ENCODE measurements at places on chromosomes 3 and 15.

DNA sequence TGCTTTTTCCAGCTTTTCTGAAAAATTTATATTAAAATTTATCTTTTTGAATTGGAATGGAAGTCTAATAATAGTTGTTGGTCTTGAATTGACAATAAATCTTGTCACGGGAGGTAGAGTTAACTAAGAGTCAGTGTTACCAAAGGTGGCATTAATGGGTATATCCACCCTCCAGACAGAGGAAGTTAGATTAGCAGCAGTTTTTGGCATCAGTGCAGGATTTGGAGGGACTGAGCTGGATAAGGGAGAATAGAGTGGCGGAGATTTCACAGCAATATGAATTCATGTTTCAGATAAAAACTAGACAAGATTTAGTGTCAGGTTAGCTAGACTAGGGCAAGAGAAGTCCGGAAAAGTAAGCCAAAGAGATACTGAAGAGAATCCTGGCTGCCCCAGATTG is 201.3 kb upstream of the ZBTB20 start:
- DNase-seq: no peak

DNA sequence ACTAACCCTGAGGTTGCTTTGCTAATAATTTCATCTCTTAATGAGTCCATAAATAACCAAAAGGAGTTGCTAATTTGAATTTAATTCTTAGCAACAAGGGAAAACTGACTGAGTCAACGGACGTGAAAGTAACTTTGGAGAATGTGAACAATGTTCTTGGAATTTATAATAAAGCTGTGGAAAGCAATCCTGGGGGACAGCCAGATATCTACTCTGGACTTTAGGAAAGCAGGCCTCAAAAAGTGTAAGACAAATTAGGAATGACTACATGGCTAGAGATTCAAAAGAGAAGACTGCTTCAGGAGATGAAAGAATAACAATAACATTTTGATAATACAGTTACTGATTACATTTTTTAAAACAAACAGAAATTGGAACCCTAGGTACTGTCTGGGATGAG is 318.4 kb upstream of the COL8A1 start:
- peak; percentile 67 for DNase-seq

DNA sequence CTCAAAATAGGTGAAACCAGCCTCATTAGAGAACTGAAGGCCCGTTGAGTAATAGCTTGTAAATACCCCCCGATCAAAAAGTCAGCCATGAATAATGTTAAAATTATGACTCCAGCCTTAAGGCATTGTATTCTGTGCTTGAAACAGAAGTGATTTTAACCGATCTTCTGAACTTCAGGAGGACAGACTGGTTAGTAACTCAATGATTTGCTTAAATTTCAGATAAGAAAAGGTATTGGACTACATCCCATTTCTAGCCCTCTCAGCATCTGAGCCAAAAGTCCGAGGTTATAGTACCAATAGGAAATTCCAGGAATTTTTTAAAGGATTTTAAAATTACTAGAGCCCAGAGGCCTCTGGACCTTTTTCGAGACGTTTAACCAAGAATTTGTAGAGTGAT is 67.7 kb upstream of the FGF12 start:
- no peak for DNase-seq

DNA sequence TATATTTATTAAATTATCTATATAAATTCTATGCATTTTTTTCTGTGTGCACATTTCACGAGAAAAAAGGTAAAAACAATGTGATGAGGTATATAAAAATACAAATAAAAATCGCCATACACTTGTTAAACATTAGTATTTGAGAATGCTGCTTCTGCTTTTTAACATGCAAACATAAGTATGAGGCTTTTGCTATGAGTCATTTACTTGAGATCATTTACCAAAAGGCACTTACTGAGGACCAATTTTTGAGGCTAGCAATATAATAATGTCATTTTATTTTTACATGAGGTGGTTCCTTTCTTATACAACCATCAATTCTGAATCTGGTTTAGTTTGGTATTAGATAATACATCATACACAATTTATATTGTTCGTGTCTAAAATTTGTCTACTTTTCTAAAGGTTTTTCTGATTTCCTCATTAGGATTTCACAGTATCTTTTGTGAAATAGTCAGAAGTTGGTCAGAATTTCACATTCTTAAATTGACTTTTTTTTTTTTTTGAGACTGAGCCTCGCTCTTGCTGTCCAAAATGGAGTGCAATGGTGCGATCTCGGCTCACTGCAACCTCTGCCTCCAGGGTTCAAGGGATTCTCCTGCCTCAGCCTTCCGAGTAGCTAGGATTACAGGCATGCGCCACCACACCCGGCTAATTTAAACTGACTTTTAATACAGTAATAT is 25.6 kb downstream of the DCUN1D1 start:
- no peak for DNase-seq

- no peak for DNase-seq
Measured at GRCh38 chr3:53247619-53248018, 8.2 kb downstream of the TKT start.

DNA sequence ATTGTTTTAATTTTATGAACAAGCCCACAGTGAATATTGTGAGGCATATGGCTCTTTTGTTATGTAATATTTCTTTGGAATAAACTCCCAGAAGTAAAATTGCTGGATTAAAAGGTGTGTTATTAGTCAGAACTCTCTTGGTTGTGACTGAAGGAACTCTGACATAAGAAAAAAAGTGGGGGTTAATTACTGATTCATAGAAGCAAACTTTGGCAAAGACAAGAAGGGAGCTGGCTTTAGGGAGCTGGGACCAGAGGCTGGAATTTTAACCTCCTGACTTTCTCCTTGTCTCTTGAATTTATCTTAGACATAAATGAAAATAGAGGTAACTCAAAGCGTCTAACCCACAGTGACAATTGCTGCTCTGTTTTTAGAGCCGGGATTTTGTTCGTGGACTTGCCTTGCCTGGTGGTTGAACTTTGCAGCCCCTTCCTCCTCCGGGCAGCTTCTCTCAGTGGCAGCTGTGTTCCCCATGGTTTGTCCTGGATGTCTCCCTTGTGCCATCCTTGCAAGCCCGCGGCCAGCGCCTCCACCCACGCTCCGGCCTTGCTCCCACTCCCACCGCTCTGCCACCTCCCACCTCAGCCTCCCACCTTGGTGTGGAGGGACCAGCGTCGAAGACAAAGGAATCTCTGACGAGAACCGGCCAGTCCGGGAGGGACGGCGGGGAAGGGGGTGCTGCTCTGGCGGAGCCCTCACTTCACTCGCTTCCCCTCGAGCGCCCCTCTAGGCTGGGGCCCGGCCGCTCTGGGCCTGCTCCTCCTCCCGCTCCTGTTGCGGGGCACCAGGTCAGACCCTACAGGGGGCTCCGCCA is 28.0 kb downstream of the ARHGAP31 start:
- peak; percentile 52 for DNase-seq

GRCh38 chr3:172707967-172708366 is 2.9 kb downstream of the NCEH1 start:
- peak; percentile 43 for DNase-seq

DNA sequence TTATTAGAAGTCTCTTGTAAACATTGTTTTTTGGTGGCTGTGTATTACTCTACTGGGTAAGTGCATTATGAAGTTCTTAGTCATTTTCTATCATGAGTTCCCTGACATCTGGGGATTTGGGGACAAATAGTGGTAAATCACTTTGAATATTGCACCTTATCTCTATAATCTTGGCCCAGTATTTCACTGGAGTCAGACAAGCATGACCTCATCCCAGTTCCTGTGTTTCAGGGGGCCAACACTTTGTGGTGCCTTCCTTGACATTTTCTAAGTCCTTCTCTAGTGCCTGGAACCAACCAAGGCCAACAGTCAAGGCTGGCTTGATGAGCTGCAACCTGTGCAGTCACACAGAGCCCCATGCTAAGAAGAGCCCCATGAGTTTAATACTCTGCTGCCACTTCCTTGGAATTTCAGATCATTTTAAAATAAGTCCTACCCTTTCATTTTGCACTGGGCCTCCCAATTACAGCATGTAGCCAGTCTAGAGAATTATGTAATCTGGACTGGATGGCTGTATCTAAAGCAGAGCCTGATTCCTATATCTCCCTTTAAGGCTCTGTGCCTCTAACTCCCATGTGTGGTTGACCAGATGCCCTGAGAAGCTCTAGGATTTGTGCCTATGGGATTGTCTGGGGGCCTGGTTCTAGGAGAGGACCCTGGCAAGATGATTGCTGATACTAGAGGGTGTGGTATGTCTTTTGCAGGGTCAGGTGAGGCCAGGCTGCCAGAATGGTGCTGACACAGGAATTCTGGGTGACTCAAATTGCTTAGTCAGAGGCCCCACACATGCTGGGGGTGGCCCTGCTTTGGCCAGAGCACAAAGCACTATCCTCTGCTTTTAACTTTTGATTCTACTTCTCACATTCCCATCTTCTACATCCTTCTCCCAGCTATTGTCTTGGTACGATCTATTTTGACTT is 319.6 kb upstream of the TBC1D5 start:
- peak; percentile 70 for DNase-seq

DNA sequence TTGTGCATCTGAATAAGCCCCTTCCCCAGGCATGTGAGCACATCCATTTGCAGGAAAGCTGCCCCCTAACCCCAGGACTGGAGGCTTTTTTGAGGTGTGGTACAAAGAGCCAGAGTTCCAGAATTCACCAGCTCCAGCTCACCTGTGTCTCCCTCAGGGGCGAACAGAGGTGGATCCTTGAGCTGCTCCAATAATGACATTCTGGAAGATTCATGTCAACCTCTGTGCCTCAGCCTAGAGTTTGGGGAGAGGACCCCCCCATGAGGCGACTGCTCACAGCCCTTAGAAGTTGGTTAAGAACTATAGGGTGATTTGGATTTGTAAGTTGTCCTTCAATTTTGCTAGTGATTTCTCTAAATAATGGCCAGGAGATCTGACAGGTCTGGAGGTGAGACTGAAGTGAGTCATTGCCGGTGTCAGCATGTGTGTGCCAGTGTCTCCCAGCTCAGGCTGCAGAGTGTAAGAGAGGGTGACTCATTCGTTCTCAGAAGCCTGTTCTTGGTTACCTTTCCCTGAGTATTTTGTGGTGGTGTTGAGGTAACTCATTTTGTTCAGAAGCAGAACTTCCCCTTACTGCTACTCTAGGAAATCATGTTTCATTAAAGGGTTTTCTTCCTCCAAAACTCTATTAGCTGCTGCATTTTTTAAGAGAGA is 136.9 kb upstream of the TOPAZ1 start:
- peak; percentile 64 for DNase-seq

DNA sequence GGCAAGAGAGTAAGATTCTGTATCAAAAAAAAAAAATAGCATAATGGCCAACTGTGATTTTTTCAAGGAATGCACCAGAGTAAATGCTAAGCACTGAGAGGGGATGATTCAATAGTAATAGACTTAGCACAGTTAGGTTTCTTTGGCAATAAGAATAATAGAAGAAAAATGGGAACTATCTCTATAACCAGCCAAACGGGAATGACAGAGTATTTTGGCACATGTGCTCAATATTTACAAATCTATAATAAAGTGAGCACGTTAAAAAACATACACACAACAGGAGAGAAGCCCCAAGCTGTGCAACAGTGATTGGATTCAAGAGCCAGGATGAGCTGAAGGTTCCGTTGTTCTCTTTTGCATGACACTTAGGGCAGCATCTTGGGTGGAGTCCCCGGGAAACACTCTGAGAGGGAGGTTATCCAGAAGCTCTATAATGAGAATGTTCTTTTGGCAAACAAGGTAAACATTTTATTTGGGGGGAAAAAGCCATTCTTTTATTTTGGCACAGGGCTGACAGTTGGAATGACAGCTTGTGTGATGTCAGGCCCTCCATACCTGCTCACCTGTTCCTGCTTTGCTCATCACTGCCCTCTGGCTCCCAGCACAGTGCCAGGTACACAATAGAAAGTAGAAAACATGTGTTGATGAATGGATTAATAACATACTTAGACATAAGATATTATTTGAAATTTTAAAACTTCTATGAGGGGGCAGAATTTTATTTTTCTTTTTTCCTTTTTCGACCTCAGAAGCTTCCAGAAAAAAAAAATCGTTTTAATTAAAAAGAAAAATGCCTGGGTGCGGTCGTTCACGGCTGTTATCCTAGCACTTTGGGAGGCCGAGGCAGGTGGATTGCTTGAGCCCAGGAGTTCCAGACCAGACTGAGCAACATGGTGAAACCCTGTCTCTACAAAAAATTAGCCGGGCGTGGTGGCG is 44.0 kb upstream of the MUC4 start:
- no peak for DNase-seq

GRCh38 chr3:194671511-194671899 is 486 bp downstream of the LSG1 start:
- peak; percentile 40 for DNase-seq

- no peak for DNase-seq
Measured at GRCh38 chr3:121757087-121757811, 7.7 kb upstream of the GOLGB1 start.
